H9 (cell line): ENCODE measurements at places on chromosomes 1 and 21. TPM values are rescaled to one million over a fixed set of nuclear protein-coding genes. Genes with fewer than 3 reads are reported as not detected.

- no peak overlapping the region for H3K4me3 ChIP-seq
- peaks cover 9% of the 10 kb centered on the region for H3K36me3 ChIP-seq
- no peaks in the 10 kb centered on the region for H3K4me1 ChIP-seq
- no peak overlapping the region for H3K27ac ChIP-seq
- no peak for DNase-seq
Measured at GRCh38 chr1:3034728-3035562, 13.7 kb downstream of the ACTRT2 start.

The GJA9 gene
- total RNA-seq = not detected in 2 replicates

The RPS8 gene
- 2,591 and 2,595 TPM in 2 replicates for total RNA-seq

The CPT2 gene
- total RNA-seq = 28.9 and 33.2 TPM in 2 replicates

The C1orf94 gene
- total RNA-seq = 0.98 and 1.9 TPM in 2 replicates
